Stimulated activated CD8-positive, alpha-beta memory T cell treated with anti-CD3 and anti-CD28 coated beads, Interleukin-12 subunit alpha, Interleukin-12 subunit beta, amount 100 ng/mL, for 1 hour (primary cell): ENCODE measurements at places on chromosomes 7 and 10.
A peak's percentile ranks its signal among the peaks of the same experiment; 100 is the strongest.

DNA sequence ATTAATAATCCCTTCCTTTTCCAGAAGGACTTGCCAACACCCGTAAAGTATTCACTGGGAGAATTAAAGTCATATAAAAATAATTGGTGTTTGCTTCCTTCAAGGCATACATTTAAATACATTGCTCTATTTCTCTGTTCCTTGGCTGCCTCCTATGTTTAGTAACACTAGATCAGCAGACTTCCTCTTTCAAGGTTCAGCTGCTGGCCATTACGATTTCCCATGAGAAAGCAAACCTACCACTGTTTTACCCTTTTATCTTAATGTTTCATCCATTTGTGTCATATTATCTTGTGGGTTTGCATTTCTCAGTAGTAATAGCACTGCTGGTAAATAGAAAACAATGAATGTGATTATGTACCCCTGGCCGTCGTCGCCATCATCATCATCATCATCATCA lies 313.8 kb upstream of the BMPER start:
- no peak for DNase-seq

DNA sequence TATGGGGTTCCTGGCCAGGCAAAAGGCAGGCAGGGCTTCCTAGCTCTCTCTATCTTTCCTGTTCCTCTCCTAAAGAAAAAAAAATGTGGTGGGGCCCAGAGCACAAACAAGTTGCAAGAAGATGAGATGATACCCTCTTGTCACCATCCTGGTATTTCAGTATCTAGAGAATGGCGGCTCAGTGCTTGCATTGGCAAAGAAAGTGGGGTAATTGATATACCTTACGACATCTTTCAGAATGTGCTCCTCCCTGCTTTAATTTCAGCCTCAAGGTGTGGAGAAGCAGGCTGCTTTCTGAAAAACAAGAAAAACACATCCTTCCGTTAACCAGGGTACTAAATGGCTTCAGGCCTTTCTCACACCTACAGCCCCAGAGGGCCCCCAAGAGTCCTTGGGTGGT lies 34.5 kb upstream of the CUX1 start:
- DNase-seq = no peak

GRCh38 chr7:117249696-117250095 lies 73.2 kb downstream of the WNT2 start:
- no peak for DNase-seq

DNA sequence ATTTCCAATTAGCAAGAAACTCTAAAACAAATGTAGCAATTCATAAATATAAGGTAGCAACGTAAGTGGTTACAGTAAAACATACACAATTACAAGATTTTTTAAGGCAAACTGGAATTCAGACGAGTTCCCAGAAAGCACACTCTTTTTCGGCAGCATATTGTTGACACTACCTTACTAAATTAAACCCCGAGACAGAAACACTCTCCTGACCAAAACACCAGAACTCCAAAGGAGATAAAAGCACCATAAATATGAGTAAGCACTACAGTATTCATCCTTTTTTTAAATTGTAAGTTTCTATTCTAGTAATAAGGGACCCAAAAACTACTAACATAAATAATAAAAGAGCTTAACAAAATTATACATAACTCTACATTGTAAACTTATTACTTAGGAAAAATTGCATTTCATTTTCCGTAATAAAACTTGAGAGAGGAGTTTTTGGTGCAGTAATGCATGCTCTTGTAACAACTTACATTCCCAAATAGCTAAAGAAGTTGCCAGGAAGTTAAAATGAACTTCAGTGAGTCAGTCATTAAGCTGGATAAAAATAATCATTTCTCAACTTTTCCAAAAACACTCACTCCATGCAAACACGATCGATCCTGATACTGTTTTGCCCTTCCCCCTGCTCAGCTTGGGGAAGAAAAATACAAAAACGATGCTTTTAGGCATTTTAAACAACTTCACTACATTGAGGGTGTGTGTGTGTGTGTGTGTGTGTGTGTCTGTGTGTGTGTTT lies 2.0 kb downstream of the PIP4K2A start:
- DNase-seq = no peak

DNA sequence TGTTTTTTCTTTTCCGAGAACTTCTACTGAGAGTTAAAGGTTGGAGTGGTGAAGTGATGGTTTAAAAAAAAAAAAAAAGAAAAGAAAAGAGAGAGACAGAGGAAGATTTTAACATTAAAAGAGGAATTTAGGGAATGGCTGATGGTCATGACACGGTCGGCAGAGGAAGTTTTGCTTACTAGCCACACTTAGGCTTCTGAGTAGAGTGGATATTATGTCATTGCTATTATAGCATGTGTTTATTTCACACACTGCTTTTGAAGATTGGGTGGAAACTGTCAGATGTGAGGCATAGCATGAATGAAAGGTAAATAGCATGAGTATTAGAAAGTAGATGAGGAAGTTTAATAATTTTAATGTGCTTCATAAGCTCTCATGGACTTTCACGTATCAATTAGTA lies 2.5 kb downstream of the KAT6B start:
- DNase-seq = no peak

DNA sequence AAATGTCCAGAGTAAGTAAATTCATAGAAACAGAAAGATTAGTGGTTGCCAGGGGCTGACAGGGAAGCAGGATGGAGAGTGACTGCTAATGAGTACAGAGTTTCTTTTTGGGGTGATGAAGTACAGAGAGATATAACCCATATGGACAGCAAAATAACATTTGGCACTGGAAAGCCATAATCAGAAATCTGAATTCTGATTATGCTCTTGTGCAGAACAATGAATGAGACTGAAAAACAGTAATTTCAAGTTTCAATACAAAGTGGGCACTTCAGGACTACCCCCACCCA lies 4.5 kb downstream of the RHEB start:
- DNase-seq = no peak

GRCh38 chr10:6530211-6530840 lies 49.8 kb downstream of the PRKCQ start:
- peak; percentile 42 for DNase-seq

GRCh38 chr10:62062028-62062427 lies 160.5 kb downstream of the ARID5B start:
- no peak for DNase-seq

DNA sequence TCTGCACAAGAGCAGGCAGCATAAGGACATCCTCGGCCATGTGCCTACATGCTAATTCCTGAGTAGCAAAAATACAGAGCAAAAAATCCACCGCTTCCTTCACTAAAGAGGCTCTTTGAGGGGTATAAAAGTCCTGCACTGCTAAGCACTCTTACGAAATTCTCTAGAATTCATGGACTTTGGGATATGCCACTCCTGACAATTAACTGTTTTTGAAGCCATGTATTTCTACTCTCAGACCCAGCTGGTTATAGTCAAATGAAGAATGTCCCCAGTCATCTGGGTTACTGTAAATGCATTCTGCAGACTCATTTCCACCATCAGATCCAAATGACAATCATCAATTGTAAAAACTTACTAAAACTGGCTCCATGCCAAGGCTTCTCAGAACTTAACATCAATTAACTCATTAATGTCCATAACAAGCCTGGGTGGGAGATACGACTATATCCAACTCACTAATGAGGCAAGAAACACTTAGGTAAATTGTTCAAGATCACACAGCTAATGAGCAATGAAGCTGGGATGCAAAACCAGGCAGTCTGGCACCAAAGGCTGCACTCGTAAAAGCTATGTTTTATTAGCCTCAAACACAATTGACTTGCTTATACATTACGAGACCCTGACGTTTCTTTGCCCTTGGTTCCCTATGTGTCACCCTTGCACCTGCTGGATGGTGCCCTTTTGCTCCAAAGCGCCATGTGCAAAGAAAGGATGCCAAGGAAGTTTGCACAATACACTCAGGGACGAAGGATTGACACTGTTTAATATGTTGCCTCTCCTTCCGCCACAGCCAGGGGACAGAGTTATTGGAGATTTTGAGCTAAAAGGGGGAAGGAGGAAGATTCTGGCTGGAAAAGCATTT lies 250.4 kb downstream of the ELMO1 start:
- no peak for DNase-seq

GRCh38 chr7:1610013-1610677 lies 40.3 kb upstream of the PSMG3 start:
- DNase-seq = no peak

GRCh38 chr7:97024209-97025129 lies at the start of gene DLX5:
Gene DLX5, minus strand, starts transcription at chr7:97024831. Its CDS starts 208 bp downstream, at chr7:97024623.
- no peak for DNase-seq

DNA sequence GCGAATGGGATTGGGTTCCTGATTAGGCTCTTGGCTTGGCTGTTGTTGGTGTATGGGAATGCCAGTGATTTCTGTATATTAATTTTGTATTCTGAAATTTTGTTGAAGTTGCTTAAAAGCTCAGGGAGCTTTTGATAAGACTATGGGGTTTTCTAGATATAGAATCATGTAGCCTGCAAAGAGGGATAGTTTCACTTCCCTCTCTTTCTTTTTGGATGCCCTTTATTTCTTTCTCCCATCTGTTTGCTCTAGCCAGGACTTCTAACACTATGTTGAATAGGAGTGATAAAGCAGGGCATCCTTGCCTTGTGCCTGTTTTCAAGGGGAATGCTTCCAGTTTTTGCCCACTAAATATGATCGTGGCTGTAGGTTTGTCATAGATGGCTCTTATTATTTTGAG lies 40.4 kb upstream of the MPP7 start:
- DNase-seq = no peak

DNA sequence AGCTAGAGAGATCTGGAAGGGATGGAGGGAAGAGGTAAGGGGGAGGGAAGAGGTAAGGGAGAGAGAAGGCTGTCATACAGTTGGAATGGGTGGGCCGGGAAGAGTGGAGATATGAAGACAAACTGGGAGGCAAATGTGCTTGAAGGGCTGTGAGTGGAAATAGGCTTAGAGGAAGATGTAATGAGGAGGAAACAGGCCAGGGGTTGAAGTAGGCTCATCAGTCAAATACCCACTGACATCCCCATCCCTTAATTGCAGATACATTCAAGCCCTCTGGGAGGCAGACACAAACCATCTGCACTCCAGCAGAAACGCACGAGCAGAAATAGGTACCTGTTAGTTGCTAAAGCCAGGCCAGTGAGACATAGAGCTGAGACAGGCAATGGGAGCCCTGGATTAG lies 2.1 kb downstream of the SYNPO2L start:
- no peak for DNase-seq

GRCh38 chr10:17851611-17852010 lies 42.5 kb downstream of the MRC1 start:
- no peak for DNase-seq

GRCh38 chr7:120394595-120394994 lies 121.6 kb downstream of the KCND2 start:
- DNase-seq = no peak

GRCh38 chr7:75662579-75663301 lies 76.0 kb downstream of the HIP1 start:
- no peak for DNase-seq

- no peak for DNase-seq
These were observed 3.6 kb upstream of the ITGB8 start for GRCh38 chr7:20327055-20327454.

DNA sequence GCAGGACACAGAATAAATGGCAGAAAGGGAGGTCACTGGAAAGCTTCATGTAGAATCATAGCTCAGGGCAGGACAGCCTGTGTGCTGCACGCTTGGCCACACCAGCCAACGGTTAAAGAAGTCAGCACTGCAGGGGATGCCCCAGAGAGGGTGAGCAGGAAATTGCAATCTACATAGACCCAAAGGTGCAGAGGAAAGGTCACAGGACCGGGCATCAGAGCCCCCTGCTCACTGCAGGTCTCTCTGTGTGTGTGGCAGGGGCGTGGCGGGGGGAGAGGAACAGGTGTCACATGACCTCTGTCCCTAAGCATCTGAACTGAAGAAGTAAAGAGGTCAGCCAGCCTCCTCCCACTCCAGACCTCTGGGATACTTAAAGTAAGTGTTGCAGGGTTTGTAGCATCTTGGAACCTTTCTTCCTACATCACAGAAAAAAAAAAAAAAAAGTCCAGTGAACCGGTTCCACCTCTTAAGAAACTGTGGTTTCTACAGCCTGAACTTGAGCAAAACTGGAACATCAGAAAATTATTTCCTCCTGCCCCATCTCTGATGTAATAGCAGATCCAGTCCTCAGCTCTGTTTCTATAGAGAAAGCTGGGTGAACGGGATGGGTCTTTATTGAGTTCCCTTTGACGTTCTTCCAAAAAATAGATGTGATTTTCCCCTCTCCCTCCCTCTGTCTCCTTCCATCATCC lies 64.3 kb downstream of the RGS10 start:
- DNase-seq = no peak

DNA sequence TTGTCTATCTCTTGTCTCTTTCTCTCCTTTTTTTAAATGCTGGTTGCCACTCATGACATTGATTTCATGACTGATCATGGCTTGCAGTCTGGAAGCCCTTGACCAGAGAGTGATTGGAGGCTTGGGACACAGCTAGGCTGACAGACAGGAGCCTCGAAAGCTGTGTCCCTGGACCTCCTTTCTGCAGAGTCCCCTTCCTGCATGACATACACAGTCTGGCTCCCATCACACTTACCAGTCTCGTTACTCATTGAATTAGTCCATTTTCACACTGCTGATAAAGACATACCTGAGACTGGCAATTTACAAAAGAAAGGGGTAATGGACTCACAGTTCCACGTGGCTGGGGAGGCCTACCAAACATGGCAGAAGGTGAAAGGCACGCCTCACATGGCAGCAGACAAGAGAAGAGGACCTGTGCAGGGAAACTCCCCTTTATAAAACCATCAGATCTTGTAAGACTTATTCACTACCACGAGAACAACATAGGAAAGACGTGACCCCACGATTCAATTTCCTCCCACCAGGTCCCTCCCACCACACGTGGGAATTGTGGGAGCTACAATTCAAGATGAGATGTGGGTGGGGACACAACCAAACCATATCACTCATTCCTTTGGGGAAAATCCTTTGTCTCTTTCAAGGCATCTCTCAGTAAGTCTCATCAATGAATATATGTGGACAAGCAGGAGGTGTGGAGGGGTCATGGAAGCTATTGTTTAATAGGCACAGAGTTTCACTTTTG lies 102.3 kb downstream of the TBXAS1 start:
- no peak for DNase-seq

- DNase-seq = peak; percentile 27
These were observed 14.7 kb upstream of the NXPH1 start for GRCh38 chr7:8418629-8419245.

GRCh38 chr7:102404005-102404861 lies 8.1 kb downstream of the PRKRIP1 start:
- DNase-seq = no peak

- DNase-seq = no peak
These were observed 3.4 kb downstream of the MMRN2 start for GRCh38 chr10:86953747-86954680.

DNA sequence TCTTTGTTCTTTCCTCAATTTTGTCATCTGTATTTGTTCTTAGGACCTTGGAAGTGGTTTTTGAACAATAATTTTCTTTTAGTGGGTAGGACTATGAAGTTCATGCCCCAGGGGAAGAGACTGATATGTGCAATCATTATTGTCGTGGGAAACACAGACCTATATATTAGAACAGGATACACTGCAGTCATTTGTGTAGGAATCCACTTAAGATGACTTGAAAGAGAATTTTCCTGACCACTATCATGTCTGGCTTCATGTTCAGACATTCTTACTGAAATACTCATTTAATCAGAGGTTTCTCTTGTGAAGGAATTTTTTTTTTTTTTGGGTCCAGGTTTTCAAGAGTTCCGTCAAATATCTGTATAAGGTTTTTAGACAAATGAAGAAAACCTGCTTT lies 163.6 kb downstream of the SUGCT start:
- DNase-seq = no peak

- no peak for DNase-seq
These were observed 9.1 kb downstream of the PON2 start for GRCh38 chr7:95425694-95426093.

GRCh38 chr7:130904031-130904757 lies 170.2 kb upstream of the KLF14 start:
- no peak for DNase-seq
